ENCODE measurements at places on chromosomes 3 and 15.

DNA sequence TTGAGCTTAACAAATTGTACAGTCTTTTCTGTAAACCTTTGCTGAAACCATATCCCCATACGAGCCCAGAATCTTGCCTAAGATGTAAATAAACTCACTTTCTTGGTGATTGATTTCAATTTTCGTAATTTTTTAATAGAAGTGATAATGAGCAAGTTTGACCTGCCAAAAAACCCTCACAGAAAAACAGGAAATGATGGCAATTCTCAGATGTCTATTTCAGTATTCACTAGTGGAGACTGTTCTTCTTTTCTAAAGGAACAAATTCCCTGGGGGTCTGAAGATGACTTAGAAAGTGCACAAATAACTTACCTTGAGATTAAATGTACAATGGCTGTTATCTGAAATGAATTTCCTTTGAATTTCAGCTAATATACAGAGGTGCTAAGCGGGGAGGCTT, 116.5 kb upstream of the CMC1 start:
- DNase-seq: no peak

DNA sequence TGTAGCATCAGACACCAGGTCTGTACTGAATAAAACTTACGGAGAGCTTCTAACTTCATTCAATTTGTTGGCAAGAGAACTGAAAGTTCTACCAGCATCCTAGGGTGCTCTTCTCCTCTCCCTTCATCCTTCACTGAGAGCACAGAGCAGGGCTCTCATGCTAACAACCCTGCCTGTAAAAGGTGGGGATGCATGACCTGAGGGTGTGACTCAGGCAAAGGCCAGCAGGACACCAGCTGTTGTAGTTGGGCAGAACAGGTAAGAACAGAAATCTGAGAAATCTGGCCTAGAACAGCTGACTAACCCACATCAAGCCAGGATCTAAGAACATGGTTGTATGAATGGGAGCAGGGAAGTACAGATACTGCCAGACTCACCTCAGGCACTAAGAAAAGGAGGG, 64.2 kb downstream of the MYLK start:
- DNase-seq: no peak

DNA sequence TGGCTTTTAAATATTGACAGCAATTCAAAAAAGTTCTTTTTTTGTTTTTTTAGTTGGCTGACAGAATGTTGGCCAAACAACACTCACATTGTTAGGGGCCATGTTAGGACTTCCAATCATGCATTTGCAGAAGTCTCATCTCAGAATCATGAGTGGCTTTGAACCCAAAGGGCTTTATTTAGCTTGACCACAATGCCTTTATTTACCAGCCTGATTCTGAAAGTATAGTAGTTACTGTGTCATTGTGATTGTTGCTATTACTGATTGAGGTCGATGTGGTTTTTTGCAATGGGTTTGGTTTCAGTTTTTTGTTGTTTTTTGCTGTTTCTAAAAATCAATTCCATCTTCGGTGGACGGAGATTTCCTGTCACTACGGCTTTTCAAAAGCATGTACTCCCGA, 7.2 kb downstream of the GLDN start:
- DNase-seq: peak; percentile 25

DNA sequence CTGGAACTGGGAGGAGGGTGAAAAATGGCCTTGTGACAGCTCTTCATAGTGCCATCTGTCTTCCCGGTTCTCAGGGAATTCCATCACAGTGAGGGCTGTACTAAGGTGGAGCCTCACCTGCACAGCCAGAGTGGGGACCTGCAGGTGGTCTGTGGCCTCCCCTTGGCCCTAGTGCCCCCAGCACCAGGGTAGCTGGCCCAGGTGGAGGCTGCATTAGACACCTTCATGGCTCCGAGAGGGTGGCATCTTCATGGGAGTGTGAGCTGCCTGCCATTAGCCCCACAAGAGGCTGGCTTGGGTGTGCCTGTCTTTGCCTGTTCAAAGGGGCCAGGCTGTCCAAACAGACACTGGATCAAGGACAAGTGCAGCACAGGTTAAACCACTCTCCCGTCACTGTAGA, 95.5 kb upstream of the PRR23E start:
- no peak for DNase-seq

DNA sequence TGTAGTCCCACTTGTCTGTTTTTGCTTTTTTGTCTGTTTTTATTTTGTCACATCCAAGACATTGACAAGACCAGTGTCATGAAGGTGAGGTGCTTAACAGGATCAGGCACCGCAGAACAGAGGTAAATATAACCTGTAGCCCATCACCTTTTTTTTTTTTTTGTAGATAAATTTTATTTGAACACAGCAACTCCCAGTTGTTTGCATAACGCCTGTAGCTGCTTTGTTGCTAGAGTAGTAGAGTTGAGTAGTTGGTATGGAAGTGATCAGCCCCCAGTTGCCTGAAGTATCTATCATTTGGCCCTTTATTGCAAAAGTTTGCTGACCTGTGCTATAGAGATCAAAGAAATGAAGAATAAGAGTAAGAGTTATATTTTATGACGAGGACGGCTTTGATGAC, 135.0 kb downstream of the TCF12 start:
- no peak for DNase-seq

DNA sequence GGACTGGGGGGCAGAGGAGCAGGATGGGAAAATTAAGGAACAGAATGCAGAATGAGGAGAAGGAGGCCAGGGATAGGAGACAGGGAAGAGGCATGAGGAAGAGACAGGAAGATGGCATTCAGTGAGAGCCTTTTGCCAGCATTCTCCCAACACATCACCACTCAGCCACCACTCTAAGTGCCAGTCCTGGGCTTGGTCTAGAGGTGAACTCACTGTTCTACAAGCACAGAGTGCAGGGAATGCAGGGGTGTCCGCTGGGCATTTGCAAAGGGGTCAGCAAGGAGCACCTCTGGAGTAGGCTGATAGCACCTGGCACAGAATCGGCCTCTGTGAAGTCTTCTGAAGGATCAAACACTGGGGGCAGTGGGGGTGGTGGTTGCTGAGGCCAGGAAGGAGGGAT, 14.6 kb upstream of the IGDCC3 start:
- no peak for DNase-seq

DNA sequence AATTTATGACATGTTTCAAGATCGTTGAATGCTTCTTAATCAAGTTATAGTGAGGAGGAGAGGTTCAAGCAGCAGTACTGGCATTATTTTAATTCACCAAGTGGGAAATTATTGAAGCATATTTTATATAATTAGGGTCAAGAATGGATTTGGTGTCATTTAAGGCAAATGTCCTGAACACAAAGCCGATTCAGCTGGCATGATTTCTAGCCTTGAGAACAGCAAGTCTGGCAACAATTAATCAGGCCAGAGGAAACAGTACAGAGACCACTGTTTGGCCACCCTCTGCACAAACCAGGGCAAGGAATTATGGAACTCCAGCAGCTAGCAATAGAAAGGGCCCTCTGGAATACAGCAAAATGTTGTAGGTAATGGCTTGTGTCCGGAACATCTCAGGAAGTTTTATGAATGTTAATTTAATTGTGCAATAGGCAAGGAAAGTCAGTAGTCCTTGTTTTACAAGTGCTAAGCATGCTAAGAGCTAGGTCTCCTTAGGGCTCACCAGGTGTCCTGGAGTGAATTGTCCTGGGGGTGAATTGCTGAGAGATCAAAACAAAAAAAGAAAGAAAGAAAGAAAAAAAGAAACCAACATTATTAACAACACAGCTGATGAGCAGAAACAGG, 38.7 kb upstream of the SNRK start:
- no peak for DNase-seq

- no peak for DNase-seq
Observed at GRCh38 chr3:28243424-28244106, 2.1 kb downstream of the CMC1 start.

GRCh38 chr15:52308446-52309153, 13.0 kb upstream of the MYO5C start:
- DNase-seq: no peak

DNA sequence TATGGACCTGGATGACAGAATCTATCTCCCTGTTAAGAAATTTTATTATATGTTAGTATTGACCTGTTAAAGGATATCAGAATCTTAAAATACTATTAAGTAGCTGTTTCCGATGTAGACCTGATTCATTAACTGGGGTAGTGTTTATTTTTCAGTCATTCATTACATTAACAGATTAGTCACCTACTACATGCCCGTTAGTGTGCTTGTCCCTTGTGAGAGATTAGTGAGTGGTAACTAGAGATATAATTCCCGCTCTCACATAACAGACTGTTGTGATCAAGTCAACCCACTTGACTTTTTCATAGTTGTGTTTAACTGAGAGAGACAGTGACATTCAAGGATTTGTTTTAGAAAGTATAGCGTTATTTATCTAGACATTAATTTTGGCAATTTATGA, 166.8 kb downstream of the TCF12 start:
- no peak for DNase-seq

- no peak for DNase-seq
Observed at GRCh38 chr3:18044971-18045880, 302.8 kb upstream of the TBC1D5 start.

DNA sequence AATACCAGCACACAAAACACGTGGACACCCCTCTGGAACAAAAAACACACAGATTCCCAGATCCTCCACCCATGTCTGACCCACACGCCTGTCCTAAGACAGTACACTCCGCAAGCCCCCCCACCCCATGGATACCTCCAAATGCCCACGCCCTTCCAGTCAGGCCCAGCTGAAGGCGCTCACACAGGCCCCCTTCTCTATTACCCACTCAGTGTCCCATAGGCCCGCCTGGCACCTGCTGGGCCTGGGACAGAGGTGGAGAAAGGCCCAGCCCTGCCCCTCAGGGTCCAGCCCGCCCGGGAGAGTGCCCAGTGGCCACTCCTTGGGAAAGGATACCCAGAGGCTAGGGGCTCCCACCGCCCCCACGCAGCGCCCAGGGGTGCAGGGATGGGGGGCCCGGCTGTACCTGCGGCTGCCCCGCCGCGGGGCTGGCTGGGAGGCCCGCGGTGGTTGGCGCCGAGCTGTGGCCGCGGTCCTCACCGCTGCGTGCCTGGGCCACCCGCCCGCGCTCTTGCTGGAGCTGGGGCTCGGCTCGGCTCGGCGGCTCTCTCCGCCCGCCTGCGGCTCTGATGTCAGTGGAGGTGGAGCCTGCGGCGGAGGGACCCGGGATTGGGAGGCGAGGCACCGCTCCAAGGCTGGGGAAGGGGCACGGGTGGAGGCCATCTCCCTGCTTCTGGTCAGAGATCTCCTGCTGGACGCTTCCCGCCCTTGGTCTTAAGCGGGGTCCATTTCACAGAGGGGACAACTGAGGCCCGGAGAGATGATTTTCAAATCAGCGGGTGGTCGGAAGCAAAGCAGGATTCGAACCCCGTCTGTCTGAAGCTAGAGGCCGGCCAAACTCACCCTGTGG, at the start of gene CAMK1:
TSS of gene CAMK1 (minus strand) at position 522 of the 850 bp plus-strand sequence. CDS start 2,198 bp downstream, outside the sequence.
- peak; percentile 72 for DNase-seq

DNA sequence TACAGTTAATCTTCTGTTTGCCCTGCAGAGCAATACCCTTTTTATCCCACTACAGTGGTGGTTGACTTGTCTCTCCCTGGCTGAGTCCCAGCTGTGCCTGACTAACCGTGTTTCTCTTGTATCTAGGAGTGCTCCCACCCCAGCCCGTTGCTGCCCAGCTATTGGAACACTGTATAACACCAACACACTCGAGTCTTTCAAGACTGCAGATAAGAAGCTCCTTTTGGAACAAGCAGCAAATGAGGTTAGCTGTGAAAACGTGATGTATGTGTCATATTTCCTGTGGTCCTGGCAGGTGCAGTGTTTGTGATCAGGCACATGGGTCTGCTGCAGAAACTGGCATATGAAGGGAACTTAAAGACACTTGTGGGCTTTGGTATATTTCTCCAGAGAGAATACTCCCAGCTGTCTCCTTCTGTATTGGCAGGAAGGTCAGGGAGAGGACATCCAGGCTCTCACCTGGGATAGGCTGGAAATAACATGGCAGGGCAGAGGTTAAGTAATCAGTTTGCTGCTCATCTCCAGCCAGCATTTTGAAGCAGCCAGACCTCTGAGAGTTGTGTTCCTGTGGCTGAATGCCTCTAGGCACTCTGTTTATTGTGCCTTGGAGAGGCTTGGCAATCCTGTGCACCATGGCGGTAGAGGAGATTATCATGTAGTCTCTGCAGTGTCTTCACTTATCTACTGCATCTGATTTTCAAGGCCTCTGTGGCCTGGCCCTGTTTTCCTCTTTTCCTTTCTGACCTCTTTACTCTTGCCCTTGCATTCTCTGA, 34.8 kb downstream of the ATG7 start:
- DNase-seq: no peak

DNA sequence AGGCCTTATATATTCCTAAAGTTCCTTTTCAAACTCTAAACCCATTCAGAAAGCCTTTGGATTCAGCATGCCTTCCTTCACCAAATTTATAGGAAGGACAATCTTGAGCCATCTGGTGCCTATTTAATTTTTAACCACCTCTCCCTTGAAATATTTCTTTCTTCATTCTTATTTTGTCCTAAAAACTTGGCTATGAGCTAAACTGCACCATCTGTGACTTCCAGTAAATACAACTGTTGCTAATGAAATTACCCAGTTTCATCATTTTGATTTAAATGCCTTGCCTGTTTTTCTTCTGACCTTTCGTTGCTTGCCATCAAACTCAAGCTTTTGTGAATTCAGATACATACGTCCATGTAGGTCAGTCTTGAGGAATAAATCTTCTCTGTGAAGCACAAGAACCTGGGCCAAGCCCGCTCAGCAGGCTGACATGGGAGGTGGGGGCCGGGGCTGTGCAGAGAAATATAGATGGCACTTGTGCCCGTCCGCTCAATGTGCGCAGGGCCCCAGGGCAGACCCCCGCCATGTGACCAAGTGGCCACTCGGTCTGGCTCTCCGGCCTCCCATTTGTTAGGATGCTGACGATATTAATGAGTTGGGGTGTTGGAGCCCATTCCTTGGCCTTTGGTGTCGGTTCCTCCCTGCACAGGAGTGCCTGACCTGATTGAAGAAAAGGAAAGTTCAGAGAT, 335.9 kb downstream of the VPS13C start:
- DNase-seq: no peak

DNA sequence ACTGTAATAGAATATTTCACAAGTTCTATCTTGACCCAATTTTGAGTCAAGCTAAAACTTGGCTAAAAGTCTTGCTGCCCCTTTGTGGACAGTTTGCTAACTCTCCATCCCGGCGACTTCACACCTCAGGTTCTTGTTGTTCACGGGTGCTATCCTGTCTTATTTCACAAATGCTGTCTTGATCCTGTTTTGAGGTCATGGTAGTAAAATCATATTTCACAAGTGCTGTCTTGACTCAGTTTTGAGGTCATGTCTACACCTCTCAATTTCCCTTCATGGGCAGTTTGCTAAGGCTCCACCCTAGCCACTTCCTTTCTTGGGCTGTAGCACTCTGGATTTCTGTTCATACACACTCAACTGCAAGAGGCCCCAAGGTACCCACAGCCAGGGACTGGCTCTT, 45.0 kb upstream of the GK5 start:
- no peak for DNase-seq

DNA sequence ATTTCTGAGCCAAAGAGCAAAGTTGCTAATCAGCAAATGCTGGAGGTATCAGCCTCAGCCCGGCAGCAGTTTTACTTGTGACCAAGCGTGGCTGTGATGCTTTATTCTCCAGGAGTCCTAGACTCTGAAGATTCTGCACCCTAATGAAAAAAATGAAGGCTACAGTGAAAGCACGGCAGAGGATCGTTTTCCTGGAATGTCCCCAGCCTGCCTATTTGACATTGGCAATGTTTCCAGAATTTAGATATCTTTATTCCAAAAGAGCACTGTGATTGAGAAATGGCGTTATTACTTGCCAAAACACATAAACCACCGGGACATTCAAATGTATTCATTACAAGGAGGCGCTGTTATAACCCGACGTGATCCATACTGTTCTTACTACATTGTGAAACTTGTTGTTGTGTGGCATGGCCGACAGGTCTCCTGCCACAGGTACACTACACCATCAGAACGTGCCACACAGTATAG, 263.8 kb downstream of the SLCO3A1 start:
- no peak for DNase-seq

- DNase-seq: no peak
Observed at GRCh38 chr3:107116251-107116650, 261.0 kb upstream of the CCDC54 start.

Data from GM12892 (cell line).